GM13976 (cell line): ENCODE measurements at places on chromosomes 2 and 18.

GRCh38 chr2:38495880-38496279, 106.8 kb downstream of the HNRNPLL start:
- no peak for DNase-seq

GRCh38 chr2:209002054-209002453, 421.8 kb upstream of the MAP2 start:
- DNase-seq, result no peak

DNA sequence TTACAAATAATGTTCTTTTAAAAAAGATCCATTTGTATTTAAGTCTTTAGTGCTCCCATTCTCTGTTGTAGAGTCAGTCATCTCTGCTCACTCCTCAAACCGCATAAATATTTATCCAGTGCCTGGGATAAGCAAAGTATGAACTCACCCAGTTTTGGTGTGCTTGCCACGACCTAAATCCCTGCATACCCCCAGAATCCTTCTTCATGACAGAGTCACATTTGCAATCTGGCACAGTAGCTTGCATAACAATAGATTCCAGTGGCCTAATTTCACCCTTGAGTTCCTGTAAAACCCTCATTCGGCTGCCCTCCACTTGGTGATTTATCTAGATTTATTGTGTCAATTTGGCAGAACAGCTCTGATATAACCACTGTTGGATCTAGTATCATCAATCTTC, 92.9 kb downstream of the DTNA start:
- DNase-seq, result no peak

DNA sequence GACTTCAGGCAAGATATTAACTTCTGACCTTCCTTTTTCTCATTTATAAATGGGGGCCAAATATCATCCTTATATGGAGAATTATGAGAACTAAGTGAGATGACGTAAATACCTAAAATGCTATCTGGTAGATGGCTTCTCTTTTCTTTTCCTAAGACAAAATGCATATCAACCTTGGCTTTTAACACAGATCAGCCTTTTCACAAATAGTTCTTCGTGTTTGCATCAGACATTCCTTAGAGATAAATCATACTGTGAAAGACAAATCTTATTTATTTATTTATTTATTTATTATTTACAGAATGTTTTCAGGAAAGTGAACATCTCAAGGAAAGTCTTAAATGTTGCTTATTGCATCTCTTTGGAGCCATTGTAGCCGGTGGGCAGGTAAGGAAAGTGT, 62.8 kb downstream of the NBEAL1 start:
- no peak for DNase-seq

GRCh38 chr2:215793747-215794595, 219.4 kb downstream of the MREG start:
- DNase-seq, result no peak

- DNase-seq, result no peak
These were observed 144.6 kb downstream of the AKAIN1 start for GRCh38 chr18:5052491-5052890.

- DNase-seq, result no peak
These were observed 361.2 kb upstream of the GALNT5 start for GRCh38 chr2:156896294-156896693.

GRCh38 chr2:37636381-37637066, 34.9 kb downstream of the CDC42EP3 start:
- no peak for DNase-seq

DNA sequence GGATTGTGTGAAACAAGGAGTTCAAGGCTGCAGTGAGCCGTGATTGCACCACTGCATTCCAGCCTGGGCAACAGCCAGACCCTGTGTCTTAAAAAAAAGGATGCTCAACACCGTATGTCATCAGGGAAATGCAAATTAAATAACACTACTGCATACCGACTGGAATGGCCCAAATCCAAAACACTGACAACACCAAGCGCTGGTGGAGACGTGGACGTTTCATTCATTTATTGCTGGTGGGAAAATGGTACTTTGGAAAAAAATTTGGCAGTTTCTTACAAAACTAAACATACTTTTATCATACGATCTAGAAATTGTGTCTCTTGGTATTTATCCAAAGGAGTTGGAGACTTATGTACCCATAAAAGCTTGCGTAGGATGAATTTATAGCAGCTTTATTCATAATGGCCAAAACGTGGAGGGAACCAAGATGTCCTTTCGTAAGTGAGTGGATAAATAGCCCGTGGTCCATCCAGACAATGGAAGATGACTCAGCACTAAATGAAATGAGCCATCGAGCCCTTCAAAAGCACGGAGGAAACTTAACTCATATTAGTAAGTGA, 24.2 kb downstream of the NEU4 start:
- DNase-seq, result no peak

- no peak for DNase-seq
These were observed 22.1 kb downstream of the OTOF start for GRCh38 chr2:26455670-26456439.

- no peak for DNase-seq
These were observed 124.6 kb downstream of the TPGS2 start for GRCh38 chr18:36704156-36704555.

GRCh38 chr2:145652036-145652435, 1132.1 kb upstream of the ZEB2 start:
- DNase-seq, result no peak

- DNase-seq, result no peak
These were observed 76.6 kb upstream of the ARL5A start for GRCh38 chr2:151904807-151905206.

DNA sequence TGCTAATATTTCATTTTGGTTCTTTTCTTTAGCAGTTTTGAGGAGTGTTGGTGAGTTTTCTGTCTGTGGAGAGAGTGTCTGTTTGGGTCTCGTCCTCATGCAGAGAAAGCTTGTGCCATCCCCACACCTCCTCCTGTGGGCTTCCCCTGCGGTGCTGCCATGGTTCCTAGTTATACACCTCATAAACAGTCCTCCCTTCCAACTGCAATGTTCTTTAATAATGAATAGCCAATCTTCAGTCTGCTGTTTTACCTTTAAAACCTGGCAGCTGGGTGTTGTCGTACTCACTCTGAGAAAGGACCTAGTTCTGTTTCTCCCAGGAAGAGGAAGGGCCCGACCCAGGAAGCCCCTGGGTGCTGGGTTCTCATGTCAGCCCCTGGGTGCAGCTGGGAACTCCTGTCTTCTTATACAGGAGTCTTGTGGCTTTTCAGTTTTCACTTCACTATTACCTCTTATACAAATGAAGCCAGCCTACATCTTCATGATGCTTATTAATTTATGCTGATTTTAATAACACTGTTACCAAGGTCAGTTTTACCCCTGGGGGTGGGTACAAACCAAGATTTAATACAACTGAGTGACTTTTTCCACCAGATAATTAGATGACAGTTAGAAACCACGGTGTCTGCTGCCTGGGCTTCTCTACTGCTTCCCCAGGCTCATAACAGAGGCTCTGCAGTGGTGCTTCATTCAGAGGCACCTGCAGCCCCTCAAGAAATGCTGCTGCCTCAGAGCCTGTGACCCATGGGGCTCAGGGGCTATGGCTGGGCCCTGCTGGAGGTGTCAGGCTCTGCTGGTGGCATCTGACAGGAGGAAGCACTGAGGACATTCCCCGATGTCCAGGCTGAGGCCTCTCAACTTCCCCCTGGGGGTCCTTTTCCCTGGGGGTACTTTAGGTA, 59.1 kb downstream of the COA5 start:
- DNase-seq, result no peak

DNA sequence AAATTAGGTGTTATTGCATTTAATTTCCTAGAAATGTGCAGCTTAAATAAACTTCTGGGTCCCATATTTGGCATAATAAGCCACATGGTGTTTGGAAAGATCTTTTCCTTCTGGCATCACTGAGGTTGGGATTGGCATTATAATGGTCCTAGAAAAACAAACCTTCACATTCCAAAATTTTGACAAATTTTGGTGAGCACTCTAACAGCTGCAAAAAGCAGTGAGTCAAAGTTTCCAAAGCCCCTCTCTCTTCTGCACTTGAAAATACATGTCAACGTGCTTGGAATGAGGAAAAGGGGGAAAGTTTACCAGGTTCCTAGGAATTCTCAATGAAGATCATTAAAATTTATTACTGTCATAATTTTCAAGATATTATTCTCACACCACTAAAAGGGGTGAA, 77.8 kb upstream of the STK17B start:
- no peak for DNase-seq

DNA sequence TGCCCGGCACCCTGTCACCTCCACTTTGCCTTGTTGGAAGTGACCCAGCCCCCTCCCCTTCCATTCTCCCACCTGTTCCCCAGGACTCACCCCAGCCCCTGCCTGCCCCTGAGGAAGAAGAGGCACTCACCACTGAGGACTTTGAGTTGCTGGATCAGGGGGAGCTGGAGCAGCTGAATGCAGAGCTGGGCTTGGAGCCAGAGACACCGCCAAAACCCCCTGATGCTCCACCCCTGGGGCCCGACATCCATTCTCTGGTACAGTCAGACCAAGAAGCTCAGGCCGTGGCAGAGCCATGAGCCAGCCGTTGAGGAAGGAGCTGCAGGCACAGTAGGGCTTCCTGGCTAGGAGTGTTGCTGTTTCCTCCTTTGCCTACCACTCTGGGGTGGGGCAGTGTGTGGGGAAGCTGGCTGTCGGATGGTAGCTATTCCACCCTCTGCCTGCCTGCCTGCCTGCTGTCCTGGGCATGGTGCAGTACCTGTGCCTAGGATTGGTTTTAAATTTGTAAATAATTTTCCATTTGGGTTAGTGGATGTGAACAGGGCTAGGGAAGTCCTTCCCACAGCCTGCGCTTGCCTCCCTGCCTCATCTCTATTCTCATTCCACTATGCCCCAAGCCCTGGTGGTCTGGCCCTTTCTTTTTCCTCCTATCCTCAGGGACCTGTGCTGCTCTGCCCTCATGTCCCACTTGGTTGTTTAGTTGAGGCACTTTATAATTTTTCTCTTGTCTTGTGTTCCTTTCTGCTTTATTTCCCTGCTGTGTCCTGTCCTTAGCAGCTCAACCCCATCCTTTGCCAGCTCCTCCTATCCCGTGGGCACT, 4.5 kb downstream of the RETREG2 start:
- DNase-seq, result no peak

GRCh38 chr2:200092235-200092634, 136.9 kb downstream of the MAIP1 start:
- no peak for DNase-seq

DNA sequence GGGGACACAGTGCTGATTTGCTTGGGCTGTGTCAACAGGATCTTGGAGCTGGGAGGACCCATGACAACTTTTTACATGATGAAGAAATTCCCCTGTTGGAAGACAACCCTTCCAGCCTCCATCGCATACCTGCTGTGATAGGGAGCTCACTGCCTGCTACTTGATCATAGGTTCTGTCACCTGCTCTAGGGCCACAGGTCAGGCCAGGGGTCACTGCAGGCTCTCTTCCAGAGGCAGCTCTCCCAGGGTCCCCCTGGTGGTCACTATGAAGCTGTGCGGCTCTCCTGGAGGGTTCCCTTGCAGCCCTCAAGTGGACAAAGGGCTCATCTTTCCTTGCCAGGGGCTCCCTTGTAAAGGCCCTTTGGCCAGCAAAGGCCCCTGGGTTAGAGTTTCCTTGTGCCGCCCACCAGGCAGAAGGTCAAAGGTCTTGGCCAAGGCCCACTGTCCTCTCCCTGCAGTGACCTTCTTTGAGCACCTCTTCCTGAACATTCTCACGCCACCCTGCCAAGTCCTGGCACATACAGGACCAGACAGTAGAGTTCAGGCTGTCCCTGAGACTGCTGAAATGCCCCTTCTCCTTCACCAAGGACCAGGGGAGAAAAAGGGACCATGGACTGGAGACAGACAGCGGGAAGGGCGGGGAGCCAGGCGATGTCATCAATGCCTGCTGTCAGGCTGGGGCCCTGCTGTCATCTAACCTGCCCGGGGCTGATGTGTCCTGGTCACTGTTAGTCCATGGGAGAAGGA, 345.1 kb downstream of the DYSF start:
- peak; percentile 66 for DNase-seq

DNA sequence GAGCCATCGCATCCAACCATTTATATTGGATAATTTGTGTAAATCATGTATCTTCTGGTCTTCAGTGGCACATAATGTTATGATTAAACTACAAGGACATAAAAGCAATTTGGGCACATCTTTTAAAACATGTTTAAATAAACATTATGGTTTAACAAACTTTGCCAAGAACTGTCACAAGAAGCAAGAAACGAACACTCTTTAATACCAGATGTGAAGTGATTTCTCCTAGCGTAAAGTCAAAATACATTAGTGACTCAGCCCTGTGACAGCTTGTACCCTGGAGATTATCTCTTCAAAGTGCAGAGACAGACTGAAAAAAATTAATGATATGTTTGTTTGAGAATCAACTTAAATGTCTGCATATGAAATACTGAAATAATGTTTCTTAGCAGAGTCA, 39.9 kb downstream of the DSEL start:
- no peak for DNase-seq

GRCh38 chr18:9719421-9719981, 11.4 kb downstream of the RAB31 start:
- no peak for DNase-seq

DNA sequence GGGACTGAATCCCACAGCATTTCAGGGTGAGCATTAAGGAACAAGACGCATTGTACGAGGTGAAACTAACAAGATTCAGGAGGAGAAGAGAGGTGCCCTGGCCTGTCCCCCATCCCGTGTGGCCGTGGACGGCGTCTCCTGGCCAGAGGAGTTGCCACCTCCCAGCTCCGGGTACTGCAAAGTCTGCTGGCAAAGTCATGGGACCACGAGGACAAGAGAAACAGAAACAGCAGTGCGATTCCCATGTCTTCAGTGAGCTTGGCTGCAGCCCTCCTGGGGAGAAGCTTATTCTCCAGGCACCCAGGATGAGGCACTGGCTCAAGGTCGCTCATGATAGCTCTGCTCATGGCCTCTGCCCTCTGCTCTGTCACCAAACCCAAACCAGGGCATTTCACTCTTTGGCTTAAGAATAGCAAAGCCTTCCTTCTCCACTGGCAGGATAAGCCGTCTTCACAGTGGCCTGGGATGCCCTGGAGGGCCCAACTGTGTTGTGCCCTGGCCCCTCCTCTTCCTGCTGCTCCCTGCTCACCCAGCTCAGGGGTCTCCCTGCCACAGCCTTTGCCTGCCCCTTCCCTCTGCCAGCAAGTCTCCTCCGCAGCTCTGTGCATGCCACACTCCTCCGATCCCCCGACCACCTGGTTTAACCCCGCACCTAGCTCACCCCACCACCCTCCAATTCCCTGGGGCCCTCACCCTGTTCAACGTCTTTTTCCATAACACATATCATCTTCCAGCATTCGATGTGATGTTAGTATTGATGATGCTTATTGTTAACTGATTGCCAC, 144.8 kb downstream of the PXDN start:
- no peak for DNase-seq

- no peak for DNase-seq
These were observed 655.1 kb downstream of the DSC3 start for GRCh38 chr18:30387401-30387800.

GRCh38 chr2:27738349-27739057, 33.0 kb upstream of the MRPL33 start:
- DNase-seq, result no peak

- DNase-seq, result no peak
These were observed 207.4 kb upstream of the HDAC4 start for GRCh38 chr2:239608260-239608659.

GRCh38 chr2:133054297-133054696, 384.3 kb upstream of the LYPD1 start:
- no peak for DNase-seq

DNA sequence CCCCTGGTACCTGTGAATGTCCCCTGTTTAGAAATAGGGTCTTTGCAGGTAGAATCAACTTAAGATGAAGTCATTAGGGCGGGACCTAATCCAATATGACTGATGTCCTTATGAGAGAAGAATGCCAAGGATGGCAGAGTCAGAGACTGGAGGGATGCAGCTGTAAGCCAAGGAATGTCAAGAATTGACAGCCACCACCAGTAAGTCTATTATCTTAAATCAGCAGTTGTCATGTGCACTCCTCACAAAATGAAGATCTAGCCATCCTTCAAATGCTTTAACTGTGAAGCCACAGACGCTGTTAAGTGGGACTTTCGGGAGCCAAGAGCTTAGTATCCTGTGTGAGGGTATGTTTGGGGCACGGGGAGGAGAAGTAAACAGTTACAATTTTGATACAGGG, 83.2 kb downstream of the ITGA4 start:
- no peak for DNase-seq
